Lower leg skin (tissue), 4 donors: ENCODE measurements at places on chromosomes 7 and 10. TPM values are rescaled to one million over a fixed set of nuclear protein-coding genes. Genes with fewer than 3 reads are reported as not detected.

NUTM2E gene
- 0.36 TPM for total RNA-seq

PRSS1 gene
- total RNA-seq, result not detected

NPY gene
- total RNA-seq, result not detected

NFKB2 gene
- 20.0 TPM for total RNA-seq

SNX13 gene
- 45.7 TPM for total RNA-seq

IGF2BP3 gene
- total RNA-seq, result not detected

CYP2C19 gene
- total RNA-seq, result 1.2 TPM

SLC16A9 gene
- total RNA-seq, result 0.25 TPM

HSPA12A gene
- total RNA-seq, result 6.4 TPM

PRPS1L1 gene
- not detected for total RNA-seq

KLLN gene
- 0.04 TPM for total RNA-seq

ACTL6B gene
- not detected for total RNA-seq

PCGF5 gene
- total RNA-seq, result 28.2 TPM

TSPAN13 gene
- 8.8 TPM for total RNA-seq

AS3MT gene
- total RNA-seq, result 1.8 TPM

SFRP5 gene
- total RNA-seq, result 0.69 TPM

TUBAL3 gene
- total RNA-seq, result not detected

AKR1D1 gene
- total RNA-seq, result not detected

HMX3 gene
- not detected for total RNA-seq

ABCA13 gene
- 0.08 TPM for total RNA-seq

ECHDC3 gene
- total RNA-seq, result 87.5 TPM

FLNC gene
- 7.2 TPM for total RNA-seq

ZPBP gene
- total RNA-seq, result not detected

NT5C3A gene
- total RNA-seq, result 44.6 TPM

PLAU gene
- 12.7 TPM for total RNA-seq

TACC2 gene
- total RNA-seq, result 207 TPM

TUBB8 gene
- total RNA-seq, result not detected

GPR141 gene
- total RNA-seq, result not detected

FEZF1 gene
- total RNA-seq, result not detected

PNPLA8 gene
- 25.6 TPM for total RNA-seq

PPP2R2D gene
- total RNA-seq, result 48.6 TPM

FAM20C gene
- 17.3 TPM for total RNA-seq

TLL2 gene
- total RNA-seq, result 0.39 TPM

FFAR4 gene
- 0.88 TPM for total RNA-seq

NFE2L3 gene
- 59.1 TPM for total RNA-seq

STEAP1B gene
- total RNA-seq, result 1.4 TPM

EIF3A gene
- 138 TPM for total RNA-seq

RHOBTB1 gene
- total RNA-seq, result 6.9 TPM

PHYH gene
- total RNA-seq, result 10.9 TPM

ITGA8 gene
- total RNA-seq, result 2.2 TPM

ADCYAP1R1 gene
- total RNA-seq, result 1.2 TPM

ABCC2 gene
- total RNA-seq, result 1.9 TPM

C10orf67 gene
- total RNA-seq, result 0.30 TPM
